ENCODE measurements at places on chromosomes 6 and 20. TPM values are rescaled to one million over a fixed set of nuclear protein-coding genes. Genes with fewer than 3 reads are reported as not detected.

The GSTA3 gene
- total RNA-seq = not detected

DNA sequence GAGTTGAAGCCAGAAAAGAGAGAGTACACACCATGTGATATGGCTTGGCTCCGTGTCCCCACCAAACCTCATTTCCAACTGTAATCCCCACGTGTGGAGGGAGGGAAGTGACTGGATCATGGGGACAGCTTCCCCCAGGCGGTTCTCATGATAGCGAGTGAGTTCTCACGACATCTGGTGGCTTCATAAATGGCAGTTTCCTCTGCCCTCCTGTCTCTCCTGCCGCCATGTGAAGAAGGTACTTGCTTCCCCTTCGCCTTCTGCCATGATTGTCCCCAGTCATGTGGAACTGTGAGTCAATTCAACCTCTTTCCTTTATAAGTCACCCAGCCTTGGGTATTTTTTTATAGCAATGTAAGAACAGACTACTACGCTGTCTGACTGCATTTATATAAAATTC, 40.3 kb downstream of the TAF4 start:
- H3K36me3 ChIP-seq = no peaks in the 10 kb centered on the region
- H3K4me3 ChIP-seq = no peak overlapping the region
- no peak for DNase-seq
- H3K27me3 ChIP-seq = no peaks in the 10 kb centered on the region
- H3K4me1 ChIP-seq = peaks cover 10% of the 10 kb centered on the region
- no peak overlapping the region for H3K27ac ChIP-seq

DNA sequence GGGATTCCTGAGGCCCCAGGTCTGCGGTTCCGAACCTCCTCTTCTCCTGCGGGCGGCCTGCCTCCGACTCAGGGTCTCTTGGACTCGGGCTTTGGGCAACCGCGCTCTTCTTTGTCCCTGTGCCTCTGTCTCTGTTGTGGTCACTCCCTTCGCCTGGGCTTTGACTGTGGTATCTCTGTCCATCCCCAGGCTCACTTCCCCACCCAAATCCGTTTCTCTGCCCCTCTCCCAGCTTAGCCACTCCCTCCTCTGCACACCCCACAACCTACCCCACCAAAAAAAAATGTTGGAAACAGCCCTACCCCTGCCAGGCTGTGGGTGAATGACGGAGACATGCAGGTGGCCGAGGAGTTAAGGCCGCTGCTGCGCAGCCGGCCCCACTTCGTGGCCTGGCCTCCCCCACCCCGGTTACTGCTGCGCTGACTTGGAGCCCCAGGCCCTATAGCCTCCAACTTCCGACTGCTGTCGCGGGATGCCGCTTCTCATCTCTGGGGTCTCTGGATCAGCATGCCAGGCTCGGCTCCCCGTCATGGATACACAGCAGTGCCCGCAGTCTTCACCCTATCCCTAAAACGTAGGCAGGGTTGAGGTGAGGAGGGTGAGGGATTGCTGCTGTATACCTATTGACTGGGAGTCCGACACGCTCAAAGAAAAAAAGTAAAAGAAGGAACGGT, 2.7 kb upstream of the MAFB start:
- H3K27ac ChIP-seq = no peak overlapping the region
- no peaks in the 10 kb centered on the region for H3K4me1 ChIP-seq
- H3K36me3 ChIP-seq = no peaks in the 10 kb centered on the region
- H3K4me3 ChIP-seq = no peak overlapping the region
- H3K27me3 ChIP-seq = peaks cover 26% of the 10 kb centered on the region
- no peak for DNase-seq

GRCh38 chr20:1301031-1301529, 27.9 kb downstream of the SDCBP2 start:
- no peak overlapping the region for H3K4me3 ChIP-seq
- peaks cover 7% of the 10 kb centered on the region for H3K4me1 ChIP-seq
- H3K27me3 ChIP-seq = no peaks in the 10 kb centered on the region
- peaks cover 7% of the 10 kb centered on the region for H3K36me3 ChIP-seq
- DNase-seq = peak; percentile 71
- no peak overlapping the region for H3K27ac ChIP-seq

The ESR1 gene
- total RNA-seq = 0.50 TPM

GRCh38 chr6:121594053-121594452, 158.6 kb downstream of the GJA1 start:
- no peak overlapping the region for H3K4me3 ChIP-seq
- H3K4me1 ChIP-seq = no peaks in the 10 kb centered on the region
- H3K27me3 ChIP-seq = no peaks in the 10 kb centered on the region
- no peak overlapping the region for H3K27ac ChIP-seq
- no peak for DNase-seq

GRCh38 chr20:36262440-36262839, 26.2 kb downstream of the AAR2 start:
- H3K27ac ChIP-seq = no peak overlapping the region
- H3K4me3 ChIP-seq = no peak overlapping the region
- no peaks in the 10 kb centered on the region for H3K27me3 ChIP-seq
- H3K4me1 ChIP-seq = no peaks in the 10 kb centered on the region
- no peak for DNase-seq

The WFDC12 gene
- total RNA-seq = not detected
